ENCODE measurements at places on chromosomes 13 and 19.

GRCh38 chr19:23527797-23528196 lies 132.5 kb upstream of the ZNF91 start:
- DNase-seq: no peak

DNA sequence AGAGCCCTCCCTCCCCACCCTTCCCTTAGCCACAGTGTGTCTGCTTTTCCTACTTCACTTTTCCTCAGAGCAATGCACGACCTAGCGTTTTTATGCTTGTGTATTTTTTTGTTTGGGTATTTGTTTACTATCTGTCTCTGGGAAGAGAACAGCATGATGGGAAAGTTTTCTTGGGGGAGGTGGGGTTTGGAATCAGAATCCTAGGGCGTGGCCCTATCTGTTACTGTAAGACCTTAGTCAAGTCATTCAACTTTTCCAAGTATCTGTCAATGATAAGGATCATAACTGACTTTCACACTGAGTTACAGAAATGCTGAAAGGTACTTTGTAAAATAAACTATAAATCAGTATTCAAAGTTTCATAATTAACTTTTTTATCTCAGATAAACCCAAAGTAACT lies 146.3 kb upstream of the WASF3 start:
- DNase-seq: no peak

DNA sequence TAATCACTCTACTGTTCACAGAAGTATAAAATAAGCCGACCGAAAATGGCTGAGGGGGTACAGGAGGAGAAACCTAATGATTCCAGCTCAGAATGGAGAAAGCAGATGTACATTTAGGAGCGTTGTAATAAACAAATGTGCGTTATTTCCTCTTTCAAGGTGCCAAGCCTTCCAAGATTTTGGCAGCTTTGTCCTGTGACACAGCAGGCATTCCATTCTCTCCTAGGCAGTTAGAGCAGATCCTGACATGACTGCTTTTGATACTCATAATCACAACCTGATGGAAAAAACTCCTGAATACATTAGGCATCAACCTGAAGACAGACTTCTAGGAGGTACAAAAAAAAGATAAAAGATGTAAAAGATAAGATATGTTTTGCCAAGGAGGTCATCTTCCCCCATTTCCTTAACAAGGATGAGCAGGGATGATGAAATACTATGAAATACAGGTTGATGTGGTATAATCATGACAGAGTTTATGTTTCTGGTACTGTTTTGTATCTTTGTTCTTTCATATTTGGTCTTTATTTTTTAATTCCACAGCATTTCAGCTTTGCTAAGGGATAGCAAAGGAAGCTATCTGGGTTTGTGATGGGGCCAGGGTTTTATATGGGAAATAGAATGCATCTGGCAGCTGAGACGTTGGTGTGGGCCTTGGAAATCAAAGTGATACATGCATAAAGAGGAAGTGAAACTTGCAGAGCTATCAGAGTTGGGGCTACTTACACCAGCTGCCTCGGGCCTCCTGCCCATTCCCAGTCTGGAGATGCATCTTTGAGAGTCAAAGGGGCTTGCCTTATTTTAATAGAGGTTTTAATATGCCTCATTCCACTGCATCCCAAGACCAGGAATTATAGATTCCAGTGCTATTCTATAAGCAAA lies 222.5 kb downstream of the OXGR1 start:
- DNase-seq: no peak

DNA sequence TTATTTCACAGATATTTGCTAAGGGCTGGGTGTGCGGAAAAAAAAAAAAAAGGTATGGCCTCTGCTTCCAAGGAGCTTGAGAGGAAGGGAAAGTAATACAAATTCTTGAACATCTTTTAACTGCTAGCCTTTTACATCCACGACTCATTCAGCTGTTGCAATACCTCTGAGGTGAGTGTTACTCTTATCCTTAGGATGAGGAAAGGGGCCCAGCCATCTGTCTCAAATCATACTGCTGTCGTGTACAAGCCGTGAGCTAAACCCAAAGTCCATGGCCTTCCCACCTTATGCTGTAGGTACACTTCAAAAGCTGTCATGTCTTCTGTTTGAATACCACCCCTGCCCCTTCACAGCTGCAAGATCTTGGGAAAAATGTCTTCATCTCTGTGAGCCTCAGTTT lies 146.8 kb downstream of the KCNRG start:
- no peak for DNase-seq

DNA sequence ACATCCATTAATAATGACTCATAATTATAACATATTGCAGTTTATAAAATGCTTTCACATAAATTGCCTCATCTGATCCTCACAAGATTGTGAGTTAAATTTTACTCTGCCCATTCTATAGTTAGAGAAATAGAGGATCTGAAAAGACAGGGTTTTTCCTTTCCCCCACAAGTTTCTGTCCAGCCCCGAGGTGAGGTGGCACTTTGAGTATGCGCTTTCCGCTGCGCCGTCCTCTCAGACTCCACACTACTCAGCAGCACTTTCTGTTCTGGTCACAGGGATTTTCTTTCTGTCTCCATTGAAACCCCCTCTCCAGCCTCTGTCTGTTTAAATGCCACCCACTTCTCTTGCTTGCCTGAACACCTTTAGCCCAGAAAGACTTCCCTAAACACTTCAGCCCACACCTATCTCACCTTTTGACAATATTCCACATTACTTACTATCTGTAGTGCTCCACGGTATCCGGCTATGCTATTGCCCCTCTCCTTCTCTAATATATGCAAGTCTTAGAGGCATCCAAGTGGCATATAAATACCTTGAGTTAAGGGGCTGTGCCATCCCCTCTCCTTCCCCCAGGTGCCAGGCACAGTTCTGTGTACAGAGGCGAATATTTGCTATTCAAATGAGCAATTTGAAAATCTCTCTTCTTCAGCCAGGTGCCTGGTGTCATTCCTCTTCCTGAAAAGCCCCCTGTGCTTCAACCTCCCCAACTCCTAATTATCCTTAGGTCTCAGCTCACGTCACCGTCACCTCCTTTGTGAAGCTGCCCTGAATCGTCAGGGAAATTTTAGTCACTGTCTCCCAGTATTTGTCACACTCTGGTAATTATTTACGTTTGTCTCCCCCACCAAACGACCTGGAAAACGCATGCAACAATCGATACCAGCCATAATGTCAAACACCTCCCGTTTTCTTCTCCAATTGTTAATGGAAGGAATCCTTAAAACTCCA lies 268.7 kb downstream of the NHLRC3 start:
- no peak for DNase-seq

DNA sequence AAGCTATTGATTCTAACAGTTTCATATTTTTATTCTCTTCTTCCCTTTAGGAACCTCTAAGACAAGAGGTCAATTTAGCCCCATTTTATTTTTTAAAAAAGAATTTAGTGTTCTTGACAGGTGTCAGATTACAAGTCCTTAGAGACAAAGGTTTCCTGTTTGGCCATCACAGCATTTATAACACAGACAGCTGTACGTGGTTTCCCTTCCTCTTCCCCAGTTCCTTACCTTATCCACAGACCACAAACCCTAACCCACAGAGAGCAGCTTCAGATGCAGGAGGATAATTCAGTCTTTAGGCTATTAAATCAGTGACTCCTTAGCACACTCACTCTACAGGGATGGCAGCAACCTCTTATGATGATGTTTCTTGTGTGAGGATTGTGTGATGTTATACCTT lies 1210.1 kb downstream of the DIAPH3 start:
- no peak for DNase-seq

DNA sequence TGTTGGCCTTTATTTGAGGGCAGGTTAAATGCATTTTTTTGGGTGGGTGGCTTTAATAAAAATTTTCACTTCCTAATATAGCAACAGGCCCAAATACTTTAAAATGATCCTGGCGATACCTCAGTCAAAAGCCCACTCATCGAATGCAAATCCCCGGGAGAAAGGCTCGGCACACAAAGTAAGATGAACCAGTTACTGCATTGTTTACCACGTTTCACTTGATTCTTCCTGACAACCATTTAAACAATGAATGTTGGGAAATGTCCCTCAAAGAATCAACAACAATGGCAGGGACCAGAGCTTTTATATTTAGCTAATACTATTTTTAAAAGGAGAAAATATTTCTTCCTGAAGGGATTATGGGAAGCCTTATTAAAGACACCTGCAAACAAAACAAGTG lies 187.7 kb downstream of the ABCC4 start:
- DNase-seq: no peak

DNA sequence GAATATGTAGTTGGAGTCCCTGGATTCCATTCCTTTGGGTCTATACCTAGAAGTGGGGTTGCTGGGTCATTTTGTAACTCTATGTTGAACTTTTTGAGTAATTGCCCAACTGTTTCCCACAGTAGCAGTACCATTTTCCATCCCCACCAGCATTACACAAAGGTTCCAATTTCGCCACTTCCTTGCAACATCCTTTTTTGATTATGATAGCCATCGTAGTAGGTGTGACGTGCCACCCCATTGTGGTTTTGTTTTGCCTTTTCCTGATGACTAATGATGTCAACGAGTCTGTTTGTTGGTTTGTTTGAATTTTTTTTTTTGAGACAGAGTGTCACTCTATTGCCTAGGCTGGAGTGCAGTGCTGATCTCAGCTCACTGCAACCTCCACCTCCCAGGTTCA lies 3.3 kb upstream of the PEX11G start:
- DNase-seq: no peak

DNA sequence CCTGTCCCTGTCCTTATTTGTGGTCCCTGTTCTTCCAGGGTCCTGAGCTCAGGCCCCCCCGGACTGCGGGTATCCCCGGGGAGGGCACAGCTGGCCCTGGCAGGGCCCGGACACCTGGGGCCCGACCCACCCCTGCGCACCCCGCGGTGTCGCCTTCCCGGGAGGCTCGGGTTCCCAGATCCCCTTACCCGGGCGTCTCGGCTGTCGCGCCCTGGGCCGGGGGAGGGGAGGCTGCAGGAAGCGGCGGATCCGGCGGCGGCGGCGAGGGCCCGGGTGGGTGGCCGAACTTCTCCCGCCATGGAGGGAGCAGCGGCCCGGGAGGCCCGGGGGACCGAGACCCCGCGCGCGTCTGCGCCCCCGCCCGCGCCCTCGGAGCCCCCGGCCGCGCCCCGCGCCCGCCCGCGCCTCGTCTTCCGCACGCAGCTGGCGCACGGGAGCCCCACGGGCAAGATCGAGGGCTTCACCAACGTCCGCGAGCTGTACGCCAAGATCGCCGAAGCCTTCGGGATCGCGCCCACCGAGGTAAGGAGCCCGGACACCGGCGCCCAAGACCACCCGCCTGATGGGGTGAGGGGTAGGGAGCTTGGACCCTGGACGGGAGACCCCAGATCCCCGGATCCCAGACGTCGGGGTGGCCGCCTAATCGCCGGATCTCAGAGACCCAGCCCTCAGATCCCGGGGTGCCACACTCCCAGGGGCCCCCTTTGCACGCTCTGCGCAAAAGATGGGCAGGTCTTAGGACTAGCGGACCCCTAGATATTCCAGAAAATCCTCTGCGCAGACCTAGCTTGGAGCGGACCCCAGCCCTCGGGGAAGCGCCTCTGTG lies at the start of gene GIPC3:
Gene GIPC3 (plus strand): TSS at position 178 of the 826 bp plus-strand sequence. CDS start 120 bp downstream, at position 298.
- DNase-seq: no peak

- no peak for DNase-seq
Measured at GRCh38 chr19:18674616-18675015, 8.9 kb upstream of the CRTC1 start.

- no peak for DNase-seq
Measured at GRCh38 chr19:48113190-48113917, 2.7 kb upstream of the PLA2G4C start.

GRCh38 chr19:11390933-11391680 lies 7.0 kb upstream of the EPOR start:
- DNase-seq: no peak

DNA sequence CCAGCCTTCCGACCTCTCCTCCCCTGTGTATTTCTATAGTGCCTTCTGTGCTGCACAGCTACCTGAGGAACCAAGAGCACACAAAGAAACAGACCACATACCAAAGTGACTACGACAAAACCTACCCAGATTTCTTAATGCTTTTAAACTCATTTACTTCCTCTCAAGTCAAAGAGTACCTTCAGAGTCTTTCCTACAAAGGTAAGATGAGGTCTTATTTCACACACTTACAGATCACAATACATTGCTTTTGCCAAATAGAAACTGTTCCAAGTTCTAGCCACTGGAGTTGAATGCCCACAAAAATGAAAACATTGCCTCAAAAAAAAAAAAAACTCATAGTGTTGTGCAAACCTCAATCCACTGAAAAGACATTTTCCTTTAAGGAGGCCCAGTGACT lies 36.4 kb downstream of the TEX26 start:
- DNase-seq: no peak

GRCh38 chr19:39607021-39607420 lies 4.7 kb downstream of the LGALS13 start:
- DNase-seq: no peak

- DNase-seq: no peak
Measured at GRCh38 chr19:31908496-31909225, 436.7 kb upstream of the ZNF507 start.

GRCh38 chr19:2140138-2140569 lies 11.2 kb downstream of the AP3D1 start:
- DNase-seq: no peak

DNA sequence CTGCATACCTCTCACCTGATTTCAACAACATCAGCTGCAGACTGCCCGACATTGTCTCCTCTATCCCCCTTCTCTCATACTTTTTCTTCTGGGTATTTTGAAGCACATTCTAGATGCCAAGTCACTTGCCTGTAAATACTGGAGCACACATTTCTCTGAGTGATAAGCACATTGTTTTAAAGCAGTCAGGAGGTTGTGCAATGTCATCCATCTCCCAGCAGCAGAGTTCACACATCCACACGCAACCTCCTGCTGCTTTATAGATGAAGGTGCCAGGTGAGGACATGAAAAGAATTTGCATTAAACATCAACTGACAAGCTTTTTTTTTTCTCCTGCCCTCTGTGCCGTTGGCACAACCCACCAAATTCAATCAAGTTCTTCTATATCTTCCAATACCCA lies 5.5 kb downstream of the UPK1A start:
- no peak for DNase-seq

- DNase-seq: no peak
Measured at GRCh38 chr13:101584331-101584730, 131.9 kb downstream of the ITGBL1 start.

- no peak for DNase-seq
Measured at GRCh38 chr19:3682741-3683404, 17.4 kb downstream of the PIP5K1C start.

DNA sequence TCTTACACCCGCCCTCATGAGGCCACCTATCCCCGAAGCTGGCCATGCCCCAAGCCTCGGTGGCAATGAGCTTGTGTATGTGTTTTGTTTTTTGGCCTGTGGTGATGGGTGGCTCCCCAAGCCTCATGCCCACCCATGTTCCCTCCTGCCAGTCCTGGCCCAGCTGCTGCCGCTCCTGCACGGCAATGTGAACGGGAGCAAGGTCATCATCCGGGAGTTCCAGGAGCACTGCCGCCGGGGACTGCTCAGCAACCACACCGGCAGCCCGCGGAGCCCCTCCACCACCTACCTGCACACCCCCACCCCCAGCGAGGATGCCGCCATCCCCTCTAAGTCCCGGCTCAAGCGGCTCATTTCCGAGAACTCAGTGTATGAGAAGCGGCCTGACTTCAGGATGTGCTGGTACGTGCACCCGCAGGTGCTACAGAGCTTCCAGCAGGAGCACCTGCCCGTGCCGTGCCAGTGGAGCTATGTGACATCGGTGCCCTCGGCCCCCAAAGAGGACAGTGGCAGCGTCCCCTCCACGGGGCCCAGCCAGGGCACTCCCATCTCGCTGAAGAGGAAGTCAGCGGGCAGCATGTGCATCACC lies 24.6 kb downstream of the UBXN6 start:
- DNase-seq: no peak

Measured in right forelimb (tissue), 1 donor.